Hippocampal formation (tissue), 2 donors: ENCODE measurements at places on chromosomes 2 and 18.
A peak's percentile ranks its signal among the peaks of the same experiment; 100 is the strongest.

DNA sequence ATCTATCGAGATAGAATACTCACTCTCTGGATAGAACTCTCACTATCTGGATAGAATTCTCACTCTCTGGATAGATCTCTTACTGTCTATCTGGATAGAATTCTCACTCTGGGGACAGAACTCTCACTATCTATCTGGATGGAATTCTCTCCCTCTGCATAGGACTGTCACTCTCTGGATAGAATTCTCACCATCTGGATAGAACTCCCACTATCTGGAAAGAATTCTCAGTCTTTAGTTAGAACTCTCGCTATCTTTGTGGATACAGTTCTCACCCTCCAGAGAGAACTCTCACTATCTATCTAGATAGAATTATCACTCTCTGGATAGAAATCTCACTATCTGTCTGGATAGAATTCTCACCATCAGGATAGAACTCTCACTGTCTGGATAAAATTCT is 16.5 kb downstream of the ABCG8 start:
- no peak for DNase-seq

DNA sequence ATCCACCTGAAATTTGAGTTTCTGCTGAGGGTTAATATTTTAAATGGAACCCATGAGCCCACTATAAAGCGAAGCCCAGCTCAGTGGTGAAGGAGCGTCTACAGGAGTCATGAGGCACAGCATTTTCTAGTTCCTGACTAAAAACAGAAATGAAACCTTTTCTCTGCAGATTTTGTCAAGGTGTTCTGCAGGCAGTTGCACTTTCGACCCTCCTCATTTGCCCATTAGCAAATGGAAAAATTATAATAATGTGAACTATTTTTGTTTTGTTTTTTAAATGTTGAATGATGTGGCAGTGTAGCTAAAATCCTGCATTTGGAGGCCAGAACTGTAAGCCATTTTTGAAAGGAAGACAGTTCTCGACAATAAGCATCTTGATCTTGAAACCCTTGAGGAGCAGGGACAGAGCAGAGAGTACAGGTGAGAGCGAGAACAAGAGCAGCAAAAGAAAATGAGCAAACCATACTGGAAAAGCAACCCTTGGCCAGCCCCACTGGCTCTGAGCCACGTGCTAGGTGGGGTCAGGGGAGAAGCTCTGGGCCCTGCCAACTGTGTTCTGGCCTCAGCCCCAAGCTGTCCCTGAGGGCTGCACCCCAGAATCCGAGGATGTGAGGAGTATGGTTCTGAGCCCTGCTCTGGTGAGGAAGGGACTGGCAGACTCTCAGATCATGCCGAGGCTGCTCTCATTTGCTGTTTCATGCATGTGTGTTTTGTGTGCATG is 26.4 kb upstream of the COPS8 start:
- DNase-seq = no peak

DNA sequence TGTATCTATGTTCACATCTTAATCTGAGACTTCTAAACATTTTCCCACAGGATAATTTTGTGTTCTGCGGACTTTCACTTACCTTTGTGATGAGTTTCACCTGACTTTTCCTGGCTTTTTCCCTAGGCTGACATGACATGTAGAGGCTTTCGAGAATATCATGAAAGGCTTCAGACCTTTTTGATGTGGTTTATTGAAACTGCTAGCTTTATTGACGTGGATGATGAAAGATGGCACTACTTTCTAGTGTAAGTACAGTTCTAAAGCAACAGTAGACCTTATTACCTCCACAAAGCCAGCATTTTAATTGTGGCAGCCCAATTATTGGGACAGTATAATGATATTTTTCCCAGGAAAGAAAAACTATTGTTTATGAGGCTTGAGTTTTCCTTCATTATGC is 34.1 kb upstream of the METAP1D start:
- no peak for DNase-seq

- no peak for DNase-seq
These were observed 17.3 kb upstream of the B3GNT7 start for GRCh38 chr2:231378026-231378722.

DNA sequence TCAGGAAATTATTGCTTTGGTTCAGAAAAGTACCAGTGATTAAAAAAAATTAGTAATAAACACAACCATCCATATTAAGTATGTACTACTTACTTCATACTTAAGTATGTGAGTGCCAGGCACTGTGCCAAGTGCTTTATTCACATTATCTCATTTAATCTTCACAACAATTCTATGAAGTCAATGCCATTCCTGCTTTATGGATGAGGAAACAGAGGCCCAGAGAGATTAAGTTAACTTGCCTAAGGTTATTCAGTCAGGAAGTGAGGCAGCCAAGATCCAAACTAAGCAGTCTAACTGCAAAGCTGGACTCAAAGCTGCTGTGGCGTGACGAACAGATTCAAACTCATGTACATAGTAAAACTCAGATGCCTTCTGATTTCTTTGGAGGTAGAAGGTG is 22.3 kb downstream of the DTNB start:
- no peak for DNase-seq

DNA sequence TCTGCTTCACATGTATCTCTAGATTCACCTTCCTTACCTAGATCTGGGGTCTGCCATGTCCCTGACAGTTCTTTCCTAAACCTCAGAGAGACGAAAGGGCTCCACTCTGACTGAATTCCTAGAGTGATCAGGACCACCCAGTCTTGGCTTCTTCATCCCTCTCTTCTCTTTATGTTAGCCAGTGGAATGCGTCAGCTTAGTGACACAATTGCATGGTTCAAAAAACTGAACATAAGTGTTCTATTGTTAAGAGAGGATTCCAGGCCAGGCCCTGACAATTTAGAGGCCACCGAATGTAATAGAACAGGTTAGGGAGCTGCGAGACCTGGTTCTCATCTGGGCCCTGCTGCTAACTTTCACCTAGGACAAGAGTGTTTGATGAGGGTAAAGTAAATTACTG is 10.0 kb downstream of the PRELID3A start:
- DNase-seq = no peak

DNA sequence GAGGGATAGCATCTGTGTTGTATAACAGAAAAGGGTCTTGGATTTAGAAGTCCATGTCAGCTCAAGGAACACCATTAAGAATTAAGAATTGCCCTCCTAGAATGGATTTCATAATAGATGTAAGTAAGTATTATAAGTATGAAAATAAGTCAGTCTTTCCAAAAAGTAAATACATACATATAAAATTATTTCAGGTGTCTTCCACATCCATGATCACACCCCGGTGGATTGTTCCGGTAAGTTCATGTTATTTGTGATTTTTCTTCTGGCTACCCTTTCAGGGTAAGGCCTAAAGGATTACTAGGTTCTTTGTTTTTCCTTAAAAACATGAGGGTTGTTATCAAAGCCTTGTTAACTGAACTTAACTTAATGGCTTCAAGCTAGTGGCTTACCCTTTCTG is 55.9 kb downstream of the TMEM185B start:
- no peak for DNase-seq

GRCh38 chr2:61257446-61257845 is 95.5 kb downstream of the C2orf74 start:
- no peak for DNase-seq

GRCh38 chr2:67904966-67905365 is 157.8 kb downstream of the C1D start:
- no peak for DNase-seq

DNA sequence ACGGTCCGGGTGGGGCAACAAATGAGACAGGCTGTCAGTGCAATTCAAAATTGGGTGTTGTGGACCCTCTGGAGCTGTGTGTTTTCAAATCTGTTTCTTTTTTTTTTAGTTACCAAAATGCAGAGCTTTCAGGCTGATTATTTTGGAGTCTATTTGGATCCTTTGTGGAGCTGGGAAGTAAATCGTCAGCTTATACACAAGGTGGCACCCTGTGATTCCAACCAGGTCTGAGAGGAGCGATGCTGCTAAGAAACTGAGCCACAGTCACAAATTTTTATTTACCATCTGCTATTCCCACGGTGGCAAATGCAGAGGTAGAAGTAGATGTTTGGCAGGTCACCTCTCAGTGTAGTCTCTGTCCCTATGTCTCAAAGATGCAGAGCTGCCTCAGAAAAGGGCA is 3.8 kb upstream of the EPC2 start:
- peak; percentile 32 for DNase-seq

DNA sequence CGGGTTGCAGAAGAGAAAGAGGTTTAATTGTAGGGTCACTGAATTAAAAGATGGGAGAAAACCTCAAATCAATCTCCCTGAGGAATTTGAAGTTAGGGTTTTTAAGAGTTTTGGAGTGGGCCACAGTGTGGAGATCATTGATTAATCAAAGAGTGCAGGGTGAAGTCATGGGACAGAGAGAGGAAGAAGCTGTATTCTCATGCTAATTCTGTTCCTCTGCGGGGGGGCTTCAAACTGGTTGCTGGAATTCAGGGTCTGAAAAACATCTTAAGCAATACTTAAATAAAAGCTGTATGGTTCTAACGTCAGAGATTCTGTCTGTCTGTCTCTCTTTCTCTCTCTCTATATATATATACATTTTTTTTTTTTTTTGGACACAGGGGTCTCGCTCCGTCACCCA is 169.8 kb upstream of the SPATS2L start:
- no peak for DNase-seq

GRCh38 chr2:42252464-42252863 is 83.3 kb downstream of the EML4 start:
- no peak for DNase-seq

DNA sequence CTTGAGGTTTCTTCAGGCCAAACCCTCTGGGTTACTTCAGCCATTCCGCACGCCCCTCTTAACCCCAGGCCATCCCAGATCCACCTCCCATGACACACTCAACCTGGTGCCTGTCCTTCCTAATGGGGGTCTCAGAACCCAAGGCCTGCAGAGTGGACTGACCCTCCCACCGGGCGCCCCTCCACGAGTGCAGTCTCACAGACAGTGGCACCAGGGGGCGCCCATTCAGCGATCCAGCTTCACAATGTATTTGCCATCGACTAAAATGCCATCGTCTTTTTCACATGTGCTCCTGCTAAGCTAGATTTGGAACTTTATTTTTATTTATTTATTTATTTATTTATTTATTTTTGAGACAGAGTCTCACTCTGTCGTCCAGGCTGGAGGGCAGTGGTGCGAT is 38.5 kb downstream of the INPP5D start:
- no peak for DNase-seq

DNA sequence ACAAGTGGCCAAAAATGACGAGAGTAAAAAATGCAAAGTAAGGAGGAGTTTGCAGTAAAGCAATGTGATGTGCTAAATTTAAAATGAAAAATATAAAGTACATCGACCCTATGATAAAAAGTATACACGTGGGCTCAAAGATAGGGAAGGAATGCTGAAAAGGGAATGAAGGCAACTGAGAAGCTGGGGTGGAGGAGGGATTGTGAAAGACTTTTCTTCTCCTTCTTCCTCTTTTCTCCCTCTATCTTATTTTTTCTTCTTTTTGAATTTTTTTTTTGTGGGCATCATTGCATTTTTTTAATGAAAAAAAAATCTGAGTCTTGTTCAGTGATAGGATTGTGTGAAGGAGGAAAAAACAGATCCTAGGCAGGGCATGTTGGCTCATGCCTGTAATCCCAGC is 57.6 kb upstream of the STK17B start:
- DNase-seq = no peak

DNA sequence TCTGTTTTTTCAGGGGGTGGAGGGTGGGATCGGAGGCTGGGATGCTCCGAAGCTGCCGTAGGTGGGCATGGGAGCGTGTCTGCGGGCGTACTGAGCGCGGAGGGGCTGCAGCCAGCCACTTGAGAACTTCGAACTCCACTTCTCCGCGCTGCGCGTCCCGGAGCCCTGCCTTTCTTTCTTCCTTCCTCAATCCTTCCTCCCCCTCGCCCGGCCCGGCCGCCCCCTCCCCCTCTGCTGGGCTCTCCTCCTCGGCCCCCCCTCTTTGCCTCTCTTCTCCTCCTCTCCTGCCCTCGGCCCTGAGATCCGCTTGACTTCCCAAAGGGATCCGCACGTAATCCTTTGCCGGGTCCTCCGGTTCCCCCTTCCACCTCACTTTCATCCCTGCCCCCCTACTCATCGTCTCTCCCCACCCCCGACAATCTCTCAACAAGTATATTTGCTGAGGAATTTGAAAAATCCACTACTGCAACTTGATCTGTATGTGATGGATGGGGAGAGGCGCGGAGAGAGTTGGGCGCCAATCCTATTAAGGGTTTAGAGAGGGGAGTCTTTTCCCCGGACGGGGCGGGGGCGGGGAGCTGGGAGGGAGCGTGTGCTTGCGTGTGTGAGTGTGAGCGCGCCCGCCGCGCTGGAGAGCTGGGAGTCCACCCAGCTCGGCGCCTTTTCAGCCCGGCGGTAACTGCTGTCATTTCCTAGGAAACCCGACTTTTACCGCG is 1.1 kb downstream of the GLI2 start:
- DNase-seq = no peak

- no peak for DNase-seq
These were observed 253.5 kb downstream of the NCKAP5 start for GRCh38 chr2:133314795-133315194.
